BE2C (cell line): ENCODE measurements at places on chromosomes 7 and 10.

GRCh38 chr7:113046453-113046852 lies 40.2 kb downstream of the GPR85 start:
- DNase-seq = no peak

DNA sequence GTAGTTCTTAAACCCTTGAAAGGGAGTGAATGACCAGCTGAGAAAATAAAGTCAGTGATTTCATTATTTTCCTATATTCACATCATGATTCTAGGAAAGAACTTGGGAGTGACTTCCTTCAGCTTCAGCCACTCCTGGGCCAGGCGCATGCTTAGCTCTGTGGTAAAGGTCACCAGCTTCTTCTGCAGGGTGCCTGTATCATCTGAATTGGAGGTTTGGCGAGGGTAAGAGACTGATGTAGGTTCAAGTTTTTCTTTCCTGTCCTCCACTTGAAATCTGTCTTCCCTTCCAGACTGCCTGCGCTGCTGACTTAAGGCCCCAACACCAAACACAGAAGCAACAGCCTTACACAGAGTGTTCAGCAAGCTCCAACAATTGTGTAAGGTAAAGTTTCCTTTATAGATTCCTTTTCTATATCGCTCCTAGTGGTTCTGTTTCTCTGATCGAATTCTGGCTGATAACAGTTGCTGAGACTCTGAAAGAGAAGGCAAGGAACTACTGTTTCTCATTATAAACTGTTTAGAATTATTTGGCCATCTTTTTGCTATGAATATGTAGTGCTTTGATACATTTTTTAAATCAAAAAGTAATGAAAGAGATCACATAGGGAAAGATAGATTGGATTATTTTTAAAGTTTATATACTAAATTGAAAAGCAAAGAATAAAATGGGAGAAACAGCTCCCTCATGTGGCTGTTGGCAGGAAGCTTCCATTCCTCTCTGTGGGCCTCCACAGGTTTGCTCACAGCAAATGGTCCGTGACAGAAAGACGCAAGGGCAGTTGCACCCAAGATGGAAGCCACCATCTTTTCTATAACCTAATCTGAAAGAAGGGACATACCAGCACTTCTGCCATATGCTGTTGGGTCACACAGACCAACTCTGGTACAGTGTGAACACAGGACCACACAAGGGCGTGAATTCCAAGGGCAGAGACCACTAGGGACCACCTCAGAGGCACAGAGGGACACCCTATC lies 14.0 kb downstream of the GATAD1 start:
- peak; percentile 50 for DNase-seq

DNA sequence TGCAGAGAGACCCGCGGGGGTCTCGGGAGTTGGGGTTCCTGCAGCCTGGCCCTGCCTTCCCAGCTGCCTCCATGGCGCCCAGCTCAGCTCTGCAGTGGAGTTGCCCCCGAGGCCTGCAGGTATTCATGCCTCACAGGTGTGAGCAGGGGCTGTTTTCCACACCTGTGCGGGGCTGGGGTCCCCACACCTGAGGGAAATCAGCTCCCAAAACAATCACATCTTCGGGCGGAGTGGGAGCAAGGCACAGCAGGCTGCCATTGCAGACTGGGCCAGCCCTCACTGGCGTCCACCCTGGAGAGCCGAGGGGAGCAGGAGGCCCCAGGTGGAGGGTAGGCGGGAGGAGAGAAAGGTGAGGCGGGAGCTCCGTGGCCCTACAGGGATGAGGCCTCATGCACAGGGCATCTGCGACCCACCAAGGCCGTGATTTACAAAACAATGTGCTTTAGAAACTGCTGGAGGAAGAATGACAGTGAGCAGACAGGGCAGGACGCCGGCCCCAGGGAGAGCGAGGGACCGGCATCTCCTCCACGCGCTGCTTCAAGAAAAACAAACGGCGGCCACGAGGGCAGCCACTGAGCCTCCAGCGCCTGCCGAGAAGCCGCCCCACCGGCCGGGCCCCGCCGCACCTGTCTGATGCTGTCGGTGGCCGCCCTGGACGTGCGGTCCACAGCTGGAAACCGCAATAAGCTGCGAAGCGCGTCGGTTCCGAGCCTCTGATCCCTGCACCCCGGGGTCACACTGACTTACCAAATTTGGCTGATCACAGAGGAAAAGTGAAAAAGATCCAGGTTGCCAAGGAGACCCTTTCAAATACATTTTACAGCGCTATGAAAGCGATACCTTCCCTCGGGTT lies 53.0 kb upstream of the PDGFA start:
- no peak for DNase-seq

- no peak for DNase-seq
These were observed 124.5 kb downstream of the POU6F2 start for GRCh38 chr7:39102234-39102633.

GRCh38 chr10:120075349-120075748 lies 182.8 kb downstream of the SEC23IP start:
- DNase-seq = no peak

GRCh38 chr7:130521258-130521951 lies 29.5 kb downstream of the MEST start:
- no peak for DNase-seq

- DNase-seq = no peak
These were observed 103.0 kb upstream of the PCGF5 start for GRCh38 chr10:91117505-91117904.

DNA sequence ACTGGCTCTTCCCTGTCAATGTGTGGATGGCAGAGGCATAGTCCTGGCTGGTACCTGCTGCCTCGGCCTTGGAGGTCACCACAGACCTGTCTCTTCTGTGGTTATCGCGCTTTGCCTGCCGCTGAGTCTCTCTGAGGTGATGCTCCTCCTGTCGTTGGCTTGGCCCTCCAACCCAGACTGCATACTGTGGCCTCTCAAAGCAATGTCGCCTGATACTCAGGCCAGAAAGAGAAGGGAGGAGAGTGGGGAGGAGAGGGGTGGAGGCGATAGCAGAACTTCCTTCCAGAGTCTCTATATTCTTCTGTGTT lies 133.2 kb upstream of the KCNMA1 start:
- DNase-seq = no peak

GRCh38 chr7:111997546-111997945 lies 208.7 kb downstream of the DOCK4 start:
- no peak for DNase-seq
